ENCODE measurements at places on chromosomes 16 and 17. TPM values are rescaled to one million over a fixed set of nuclear protein-coding genes. Genes with fewer than 3 reads are reported as not detected.

Gene GGNBP2
- 118 TPM for total RNA-seq

Gene ACSM3
- 68.0 TPM for total RNA-seq

Gene MYH2
- total RNA-seq: 0.99 TPM

Gene OTOP3
- not detected for total RNA-seq

Gene MYH8
- 0.39 TPM for total RNA-seq

Gene OR1F1
- total RNA-seq: not detected

Gene CDH11
- 32.8 TPM for total RNA-seq

Gene PPP1R1B
- 24.3 TPM for total RNA-seq

Gene SYT17
- total RNA-seq: 3.1 TPM

Gene TBX21
- total RNA-seq: 1.8 TPM

Gene HS3ST2
- 4.4 TPM for total RNA-seq

DNA sequence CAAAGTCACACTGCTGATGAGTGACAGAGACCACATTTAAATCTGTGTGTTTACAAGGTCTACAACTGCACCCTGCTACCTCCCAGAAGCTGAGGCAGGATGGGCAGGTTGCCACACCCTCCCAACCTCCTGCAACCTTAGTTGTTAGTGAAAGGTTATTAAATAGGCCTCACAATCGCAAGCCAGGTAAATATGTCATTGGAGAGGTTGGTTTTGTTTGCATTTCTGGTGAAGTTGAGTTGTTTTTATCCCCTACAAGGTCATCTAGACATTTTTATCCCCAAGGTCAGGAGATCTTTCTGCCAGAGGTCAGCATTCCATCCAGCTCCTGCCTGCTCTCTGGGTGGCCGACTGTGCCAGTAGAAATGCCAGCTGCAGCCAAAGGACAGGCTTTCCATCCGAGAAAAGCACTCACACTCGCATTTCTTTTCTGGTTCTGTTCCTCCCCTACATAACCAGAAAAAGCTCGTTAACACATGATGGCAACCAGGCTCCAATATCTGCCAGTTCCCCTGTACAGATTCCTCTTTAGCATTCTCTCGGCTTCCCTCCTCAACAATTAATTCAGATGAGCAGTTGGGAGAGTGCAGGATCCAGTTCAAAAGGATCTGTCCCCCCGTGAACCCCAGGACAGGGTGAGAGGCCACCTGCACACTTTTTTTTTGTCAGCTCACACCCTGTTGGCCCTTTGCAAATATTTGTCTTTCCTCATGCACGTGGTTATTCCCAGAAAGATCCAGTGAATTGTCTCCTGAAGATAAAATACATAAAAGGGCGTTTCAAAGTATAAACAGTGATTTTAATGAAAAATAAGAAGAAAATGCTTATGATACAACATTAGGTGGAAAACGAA, 562.8 kb downstream of the MAF start:
- DNase-seq: no peak

GRCh38 chr16:11053916-11054460, 109.6 kb downstream of the CLEC16A start:
- DNase-seq: no peak

GRCh38 chr17:80663781-80664206, 119.2 kb downstream of the RPTOR start:
- DNase-seq: no peak

DNA sequence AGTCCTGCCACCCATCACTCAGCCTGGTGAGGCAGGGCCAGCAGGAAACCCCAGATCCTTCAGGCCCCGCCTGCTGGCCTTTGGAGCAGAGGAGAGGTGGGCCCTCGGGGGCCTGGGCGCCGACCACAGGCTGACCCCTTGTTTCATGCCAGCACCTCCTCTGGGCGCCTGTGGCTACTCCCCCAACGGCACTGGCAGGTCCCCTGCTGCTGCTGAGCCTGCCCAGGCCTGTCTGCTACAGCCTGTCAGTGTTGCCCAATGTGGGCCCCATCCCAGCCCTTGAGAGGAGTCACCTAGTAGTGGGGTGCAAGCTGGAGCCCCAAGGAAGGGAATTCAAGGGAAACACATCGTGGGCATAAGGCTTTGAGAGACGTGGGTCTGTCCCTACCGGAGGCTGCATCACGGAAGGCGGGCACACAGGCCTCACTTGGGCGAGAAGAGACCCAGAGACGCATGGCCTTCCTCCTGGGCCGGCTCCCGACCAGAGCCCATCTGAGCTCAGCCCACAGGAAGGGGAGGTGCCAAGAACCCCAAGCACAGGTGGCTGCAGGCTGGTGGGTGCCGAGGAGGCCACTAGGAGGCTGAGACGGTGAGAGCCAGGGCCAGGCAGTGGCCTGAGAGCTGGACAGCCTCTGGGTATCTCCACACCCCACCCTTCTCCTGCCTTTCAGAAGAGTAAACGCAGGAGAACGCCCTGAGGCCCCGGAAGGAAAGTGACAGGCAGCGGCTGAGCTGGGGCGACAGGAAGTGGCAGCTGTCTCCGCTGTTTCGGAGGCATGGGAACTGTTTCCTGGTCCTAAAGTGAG, 8.0 kb upstream of the FASN start:
- peak; percentile 46 for DNase-seq

DNA sequence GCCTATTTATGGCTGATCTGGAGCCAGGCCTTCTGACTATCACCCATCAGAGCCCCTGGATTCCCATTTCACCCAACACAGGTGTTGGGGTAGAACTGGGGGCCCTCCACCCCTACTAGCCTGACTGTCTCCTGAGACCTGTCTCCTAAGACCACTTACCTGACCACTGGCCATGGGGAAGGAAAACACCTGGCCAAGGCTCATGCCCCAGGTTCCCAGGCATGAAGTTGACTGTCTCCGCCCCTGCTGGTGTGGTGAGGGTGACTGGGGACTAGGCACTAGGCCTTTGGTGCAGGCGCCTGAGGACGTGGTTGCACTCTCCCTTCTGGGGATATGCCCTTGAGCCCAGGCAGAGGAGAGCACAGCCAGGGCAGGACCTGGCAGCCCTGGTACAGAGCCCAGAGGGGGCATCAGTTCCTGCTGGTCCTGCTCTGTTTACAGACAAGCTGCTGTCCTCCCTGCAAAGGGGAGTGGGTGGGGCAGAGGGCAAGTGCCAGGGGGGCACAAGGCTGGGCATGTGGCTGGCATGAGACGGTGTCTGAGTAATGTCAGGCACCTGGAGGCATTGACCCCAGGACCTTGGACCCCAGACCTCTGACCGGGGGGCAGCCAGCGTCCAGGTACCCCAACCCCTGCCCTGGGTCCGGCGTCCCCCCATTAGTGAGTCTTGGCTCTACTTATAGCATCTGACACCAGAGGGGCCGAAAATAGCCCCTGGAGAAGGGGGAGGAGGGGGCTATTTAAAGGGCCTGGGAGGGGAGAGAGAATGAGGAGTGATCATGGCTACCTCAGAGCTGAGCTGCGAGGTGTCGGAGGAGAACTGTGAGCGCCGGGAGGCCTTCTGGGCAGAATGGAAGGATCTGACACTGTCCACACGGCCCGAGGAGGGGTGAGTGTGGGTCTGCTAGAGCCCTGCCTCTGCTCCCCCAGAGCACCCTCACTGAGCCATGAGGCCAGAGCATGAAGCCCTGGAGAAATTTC, at the start of gene TCAP:
Gene TCAP (plus strand): TSS at position 769 of the 981 bp plus-strand sequence. CDS start 11 bp downstream, at position 780.
- DNase-seq: no peak

DNA sequence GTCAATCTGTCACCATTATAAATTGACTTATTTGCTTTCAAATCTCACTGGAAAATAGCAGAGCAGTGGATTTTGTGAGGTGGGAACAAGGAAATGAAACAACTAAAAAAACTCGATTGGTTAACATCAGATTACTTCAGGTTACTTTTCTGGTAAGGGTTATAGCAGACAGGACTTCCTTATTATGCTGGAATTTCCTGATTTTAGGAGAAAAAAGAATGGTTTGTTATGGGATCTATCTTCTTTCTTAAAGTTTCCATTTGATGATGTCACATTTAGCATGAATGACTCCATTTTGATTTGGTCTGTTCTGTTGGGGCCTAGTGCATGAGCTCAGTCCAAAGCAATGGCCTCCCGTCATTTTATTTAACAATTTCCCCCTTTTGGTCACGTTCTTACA, 210.6 kb downstream of the KCNJ2 start:
- DNase-seq: no peak

DNA sequence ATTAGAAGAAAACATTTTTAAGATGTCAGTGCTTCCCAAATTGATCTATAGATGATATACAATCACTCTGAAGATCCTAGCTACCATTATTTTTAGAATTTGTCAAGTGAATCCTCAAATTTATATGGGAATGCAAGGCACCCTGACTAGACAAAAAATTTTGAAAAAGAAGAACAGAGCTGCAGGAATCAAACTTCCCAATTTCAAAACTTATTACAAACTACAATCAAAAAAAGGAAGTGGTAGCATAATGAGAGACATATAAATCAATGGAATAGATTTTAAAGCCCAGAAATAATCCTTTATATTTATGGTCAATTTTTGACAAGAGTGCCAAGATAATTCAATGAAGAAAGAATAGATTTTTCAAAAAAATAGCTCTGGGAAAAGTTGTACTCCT, 198.3 kb upstream of the KCNJ16 start:
- no peak for DNase-seq

- peak; percentile 43 for DNase-seq
These were observed 4.0 kb upstream of the ZNF267 start for GRCh38 chr16:31869511-31870201.

DNA sequence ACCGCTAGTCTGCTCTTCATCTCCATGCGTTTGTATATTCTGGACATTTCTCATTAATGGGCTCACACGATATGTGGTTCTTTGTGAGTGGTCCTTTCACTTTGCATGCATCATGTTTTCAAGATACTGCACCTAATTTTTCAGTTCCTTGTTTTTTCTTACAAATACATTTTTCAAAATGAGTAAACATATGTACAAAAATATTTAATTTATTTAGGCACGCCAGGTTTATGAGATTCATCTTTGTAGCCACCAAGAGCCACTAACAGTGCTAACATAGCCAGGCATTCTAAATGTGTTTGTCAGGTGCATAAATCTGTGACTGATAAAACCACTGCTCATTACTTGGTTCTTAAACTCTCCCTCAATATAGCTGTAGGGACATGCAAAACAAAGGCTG, 375.3 kb downstream of the WWOX start:
- no peak for DNase-seq

DNA sequence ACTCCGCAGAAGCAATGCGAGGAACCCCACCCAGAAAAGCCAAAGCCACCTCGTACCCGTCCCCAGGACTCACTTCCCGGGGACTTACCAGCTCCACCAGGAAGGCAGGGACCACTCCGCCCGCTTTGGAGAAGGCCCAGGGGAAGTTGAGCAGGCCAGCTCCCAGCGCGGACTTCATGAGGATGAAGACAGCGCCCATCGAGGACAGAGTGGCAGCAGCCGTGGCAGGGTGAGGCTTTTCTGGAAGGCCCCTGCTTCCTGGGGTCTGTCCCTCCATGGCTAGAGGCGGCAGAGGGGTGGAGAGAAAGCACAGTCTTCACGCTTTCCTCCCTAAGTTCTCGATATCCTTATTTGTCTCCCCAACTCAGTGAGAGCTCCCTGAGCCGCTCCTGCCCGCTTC, 714 bp downstream of the SLC38A8 start:
- DNase-seq: no peak

GRCh38 chr17:10058921-10059683, 139.3 kb downstream of the GAS7 start:
- no peak for DNase-seq

Measured in testis (tissue), 5 donors.